ENCODE measurements at places on chromosomes 2 and 18.

DNA sequence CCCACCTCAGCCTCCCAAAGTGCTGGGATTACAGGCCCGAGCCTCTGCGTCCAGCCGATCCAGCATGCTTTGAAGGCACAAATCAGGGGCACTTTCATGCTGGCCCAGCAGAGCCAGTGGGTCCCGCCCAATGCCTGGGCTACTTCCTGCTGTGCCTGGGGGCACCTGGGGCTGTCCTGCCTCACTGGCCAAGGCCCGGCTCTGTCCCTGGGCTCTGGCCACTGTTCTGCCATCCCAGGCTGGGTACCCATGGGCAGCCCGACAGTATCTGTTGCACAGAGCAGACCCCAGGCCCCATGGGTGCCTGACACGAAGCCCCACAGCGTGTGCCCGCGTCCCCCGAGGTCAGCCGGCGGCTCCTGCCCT is 6.8 kb upstream of the GAL3ST2 start:
- no peak for DNase-seq

DNA sequence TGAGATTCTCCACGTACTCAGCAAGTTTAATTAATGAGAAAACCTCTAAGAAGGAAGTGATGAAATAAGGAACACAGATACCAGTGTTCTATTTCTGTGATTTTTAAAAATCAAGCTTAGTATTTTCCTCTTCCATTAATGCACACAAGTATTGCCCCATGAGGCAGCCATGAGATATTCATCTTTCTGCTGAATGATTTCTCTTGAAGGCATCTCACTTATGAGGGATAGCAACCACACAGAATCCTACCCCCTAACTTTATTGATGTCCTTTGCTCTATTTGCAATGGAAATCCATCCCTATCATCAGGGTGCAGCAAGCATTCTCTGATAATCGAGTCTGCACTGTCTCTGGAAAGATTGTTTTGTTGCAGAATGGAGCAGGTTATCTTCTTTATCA is 244.1 kb upstream of the NRP2 start:
- no peak for DNase-seq

- DNase-seq: no peak
These were observed 482.0 kb upstream of the SALL3 start for GRCh38 chr18:78497641-78498040.

DNA sequence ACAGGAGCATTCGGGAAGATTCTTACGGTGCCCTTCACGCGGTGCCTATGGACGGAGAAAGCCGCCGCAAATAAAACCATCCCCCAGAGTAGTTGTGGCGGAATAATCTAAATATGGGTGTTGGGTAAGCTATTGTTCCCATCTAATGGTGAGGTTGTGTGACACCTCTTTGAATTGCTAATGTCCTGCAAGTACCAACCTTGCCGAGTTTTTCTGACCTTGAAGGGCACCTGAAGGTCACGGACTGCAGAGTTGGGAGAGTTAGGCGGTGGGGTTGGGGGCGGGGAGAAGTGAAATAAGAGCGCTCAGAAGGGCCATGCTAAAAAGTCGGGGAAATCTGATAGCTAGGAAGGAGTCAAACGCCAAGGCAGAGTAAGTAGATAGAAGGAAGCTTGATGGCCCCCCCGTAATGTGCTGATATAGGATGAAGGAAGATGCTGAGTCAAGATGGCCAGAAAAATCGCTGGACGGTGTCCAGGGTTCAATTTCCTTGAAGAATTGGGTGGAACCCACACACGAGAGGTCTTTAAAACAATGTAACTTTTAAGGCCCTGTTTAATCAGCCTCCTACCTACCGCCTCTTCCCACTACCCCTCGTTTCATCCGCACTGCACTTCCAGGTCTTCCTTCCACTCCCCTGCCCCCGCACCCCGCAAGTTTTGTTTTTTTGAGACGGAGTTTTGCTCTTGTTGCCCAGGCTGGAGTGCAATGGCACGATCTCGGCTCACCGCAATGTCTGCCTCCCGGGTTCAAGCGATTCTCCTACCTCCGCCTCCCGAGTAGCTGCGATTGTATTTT is 600 bp downstream of the KATNAL2 start:
- no peak for DNase-seq

DNA sequence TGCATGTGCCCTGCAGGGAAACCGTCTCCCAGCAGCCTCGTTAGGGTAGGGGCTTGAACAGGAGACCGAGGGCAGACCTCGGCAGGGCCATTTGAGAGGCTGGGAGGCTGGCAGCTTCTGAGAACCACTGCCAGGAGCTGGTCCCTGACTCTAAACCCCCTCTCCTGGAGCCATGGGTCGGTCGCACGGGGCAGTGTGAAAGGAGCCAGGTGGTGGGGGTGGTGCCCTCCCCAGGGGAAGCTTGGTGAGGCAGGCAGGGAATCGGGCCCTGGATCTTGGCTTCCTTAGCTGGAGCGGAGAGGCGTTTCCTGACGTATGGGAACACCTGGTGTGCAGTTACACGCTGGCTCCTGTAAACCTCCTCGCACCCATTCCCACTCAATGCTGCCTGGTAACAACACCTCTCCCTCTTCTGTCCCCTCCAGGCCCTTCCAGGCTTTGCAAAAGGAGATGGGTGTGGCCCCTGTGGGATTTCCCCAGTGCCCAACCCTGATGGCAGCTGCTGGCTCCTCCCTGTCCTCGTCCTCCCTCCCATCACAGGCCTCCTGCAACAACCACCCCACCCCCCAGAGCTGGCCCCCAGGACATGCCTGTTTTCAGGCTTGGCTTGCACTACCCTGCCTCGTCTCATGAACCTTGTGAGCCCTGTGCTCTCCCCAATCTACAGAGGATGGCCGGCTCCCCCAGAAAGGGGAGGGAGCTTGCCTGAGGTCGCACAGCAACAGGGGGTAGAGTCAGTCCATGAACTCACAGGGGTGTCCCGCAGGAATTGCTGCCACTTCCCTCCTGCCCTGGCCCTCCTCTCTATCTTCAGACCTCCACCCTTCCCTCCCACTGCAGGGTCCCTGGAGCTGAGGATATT is 24.4 kb downstream of the ADRA2B start:
- no peak for DNase-seq

DNA sequence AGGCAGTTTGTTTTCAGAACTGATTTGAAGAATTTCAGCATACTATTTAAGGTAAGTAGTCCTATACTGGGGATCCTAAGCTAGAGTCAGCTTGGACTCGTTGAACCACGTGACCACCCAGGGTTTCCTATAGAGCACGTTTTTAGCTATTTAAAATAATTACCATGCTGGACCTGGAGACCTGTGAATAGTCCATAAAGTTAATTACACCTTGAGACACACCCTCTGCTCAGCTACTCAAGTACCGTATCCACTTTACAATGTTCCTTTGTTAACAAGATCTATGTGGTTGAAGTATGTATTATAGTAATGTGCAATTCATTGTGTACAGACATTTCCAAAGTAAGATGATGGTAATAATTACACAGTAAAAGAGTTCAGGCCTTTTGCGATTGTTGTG is 67.6 kb downstream of the CRIM1 start:
- DNase-seq: no peak

DNA sequence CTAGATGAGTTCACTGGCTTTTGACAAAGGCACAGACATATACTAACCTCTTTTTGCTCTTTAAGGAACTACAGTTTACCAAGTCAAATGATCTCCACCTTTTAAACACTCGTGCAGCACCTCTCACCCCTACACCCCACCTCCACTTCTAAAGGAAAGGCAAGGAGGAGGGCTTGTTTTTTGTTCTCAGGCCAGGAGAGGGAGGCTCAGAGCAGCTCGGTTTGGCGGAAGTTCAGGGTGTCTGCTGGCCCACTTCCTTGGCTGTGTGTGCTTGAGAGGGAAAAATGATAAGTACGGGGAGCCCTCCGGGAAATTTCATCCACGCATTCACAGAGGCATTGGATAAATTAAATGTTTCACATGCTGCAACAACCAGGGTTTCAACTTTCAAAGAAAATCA is 667.9 kb downstream of the BCL11A start:
- DNase-seq: no peak

DNA sequence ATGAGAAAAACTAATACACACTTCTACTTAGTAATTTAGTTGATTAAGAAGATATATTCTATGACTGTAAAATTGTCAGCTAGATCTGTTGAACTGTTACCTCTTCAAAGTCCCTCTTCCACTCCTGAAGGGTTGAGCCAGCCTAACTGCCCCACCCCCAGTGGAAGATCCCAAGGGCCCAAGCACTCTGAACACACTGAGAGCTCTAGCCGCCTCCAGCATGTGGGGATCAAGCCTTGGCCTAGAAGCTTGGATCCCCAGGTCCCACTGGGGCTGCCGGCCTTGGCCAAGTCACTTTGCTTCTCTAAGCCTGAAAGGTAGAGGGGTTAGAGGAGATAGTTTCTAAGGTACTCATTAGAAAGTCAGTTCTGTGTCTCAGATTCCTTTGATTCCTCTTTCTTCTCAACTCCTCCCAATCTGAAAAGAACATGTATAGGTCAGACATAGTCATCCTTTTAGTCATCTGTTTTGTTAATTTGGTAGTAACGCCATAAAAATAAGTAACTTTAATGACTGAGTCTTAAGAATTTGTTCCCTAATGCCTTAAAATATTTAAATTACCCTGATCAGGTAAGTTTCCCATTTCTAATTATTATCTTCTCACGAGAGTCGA is 5.6 kb downstream of the CPSF3 start:
- DNase-seq: no peak

DNA sequence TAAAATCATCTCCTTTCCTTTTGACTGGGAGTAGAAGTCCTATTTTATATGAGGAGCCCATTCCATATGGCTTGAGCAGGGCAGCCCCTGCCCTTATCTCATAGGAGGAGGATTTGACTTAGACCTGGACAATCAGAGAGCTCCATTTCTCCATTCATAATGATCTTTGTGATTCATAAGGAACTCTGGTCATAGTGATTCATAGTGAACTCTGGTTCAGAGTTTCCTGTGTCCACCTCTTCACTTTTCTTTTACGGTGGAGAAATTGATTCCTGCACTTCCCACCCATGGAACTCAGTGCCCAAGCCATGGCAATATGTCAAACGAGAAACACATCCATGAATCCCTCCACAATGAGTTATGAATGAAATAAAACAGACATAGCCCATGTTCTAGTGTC is 12.8 kb upstream of the MYO3B start:
- DNase-seq: no peak

GRCh38 chr2:238160206-238161129 is 1.7 kb downstream of the ERFE start:
- DNase-seq: no peak

- no peak for DNase-seq
These were observed 8.0 kb downstream of the SIX3 start for GRCh38 chr2:44949329-44950151.

DNA sequence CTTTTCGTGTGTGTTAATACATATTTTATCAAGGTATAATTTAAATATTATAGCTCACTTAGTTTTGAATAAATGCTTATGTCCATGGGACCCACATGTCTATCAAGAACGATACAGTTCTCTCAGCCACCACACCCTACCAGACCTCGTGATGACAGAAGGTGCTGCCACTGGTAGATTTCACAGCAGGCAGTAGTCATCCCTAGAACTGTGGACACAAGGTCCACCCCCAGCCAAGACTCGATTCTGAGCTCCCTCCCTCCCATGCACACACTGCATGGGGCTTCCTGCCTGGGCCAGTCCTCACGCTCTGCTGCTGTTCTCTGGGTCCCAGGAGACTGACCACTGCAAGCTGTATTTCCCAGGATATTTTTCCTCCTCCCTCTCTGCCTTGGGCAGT is 26.5 kb upstream of the CREB1 start:
- no peak for DNase-seq

DNA sequence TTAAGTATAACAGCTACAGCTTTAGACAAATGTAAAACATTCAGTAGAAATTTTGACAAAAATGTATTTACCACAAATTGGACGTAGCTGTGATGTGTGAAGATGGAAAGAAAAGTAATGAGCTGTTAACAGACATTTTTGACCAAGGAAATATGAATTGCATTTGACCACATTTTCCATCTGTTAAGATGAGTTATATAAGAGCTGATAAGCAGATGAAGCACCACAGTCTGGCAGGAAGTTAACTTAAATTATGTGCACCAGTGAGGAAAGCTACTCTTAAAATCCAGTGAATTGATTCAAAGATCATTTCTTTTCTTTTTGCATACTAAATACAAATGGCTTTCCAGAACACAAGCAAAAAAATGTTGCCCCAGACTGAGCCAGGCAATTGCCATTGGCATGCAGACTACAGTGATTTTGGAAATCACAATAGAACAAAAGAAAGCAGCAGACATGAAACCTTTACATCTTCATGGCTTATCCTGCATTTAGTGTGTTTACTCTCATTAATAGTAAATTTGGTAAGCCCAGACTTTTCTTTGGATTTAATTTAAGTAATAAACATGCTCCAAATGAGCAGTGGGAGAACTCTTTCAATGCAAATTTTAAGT is 493.7 kb downstream of the TMX3 start:
- DNase-seq: no peak

DNA sequence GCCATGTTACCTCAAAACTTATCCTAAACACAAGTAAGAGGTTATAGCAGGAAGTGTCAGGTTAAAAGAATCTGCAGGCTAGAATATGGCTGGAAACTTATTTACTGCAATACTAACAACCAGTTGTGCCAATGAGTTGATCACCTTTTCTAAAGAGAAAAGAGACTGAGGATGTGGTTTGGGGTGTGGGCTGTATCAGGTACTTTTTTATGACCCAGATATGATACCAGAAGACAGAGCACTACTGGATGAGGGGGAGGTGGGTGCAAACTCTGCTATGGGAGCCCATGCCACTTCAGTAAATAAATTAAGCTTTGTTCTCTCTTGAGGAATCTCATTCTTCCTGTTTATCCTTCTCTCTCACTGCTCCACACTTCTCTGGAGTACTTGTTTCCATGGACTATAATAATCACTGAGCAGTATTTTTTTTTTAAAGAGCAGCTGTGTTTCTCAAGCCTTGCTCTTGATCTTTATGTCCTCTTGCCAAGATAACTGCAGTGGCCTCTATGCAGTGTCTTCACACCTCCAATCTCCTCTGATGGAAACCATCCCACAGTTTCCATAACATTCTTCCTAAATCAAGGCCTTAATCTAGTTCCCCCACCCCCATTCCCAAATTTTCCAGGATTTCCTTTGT is 51.2 kb upstream of the NOSTRIN start:
- no peak for DNase-seq

DNA sequence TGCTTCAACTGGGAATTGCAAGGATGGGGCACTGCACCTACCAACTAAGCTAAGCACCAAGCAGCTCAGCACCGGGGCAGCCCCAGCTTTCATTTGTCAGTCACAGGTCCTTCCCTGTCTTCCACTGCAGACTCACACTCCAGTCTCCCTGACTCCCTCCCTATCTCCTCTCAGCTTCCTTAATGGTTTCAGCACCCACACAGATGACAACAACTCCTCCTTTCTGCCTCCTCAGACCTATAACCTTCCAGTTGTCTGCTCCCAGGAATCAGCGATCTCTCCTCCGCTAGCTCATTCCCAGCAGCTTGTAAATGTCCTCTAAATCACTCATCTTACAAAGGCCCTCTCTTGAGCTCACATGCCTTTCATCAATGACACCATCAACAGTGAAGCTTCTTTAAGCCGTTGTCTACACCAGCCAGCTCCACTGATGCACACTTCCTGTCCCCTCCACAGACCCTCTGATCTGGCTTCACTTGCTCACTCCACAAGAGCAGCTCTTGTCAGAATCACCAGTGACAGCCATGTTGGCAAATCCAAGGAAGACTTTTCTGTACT is 32.1 kb downstream of the CLASP1 start:
- DNase-seq: no peak

- no peak for DNase-seq
These were observed 139.0 kb upstream of the TRIB2 start for GRCh38 chr2:12577567-12578253.

GRCh38 chr2:219225350-219225749 is 4.1 kb downstream of the ATG9A start:
- DNase-seq: no peak

All from NK-92 treated with Interleukin-12 subunit alpha and Interleukin-12 subunit beta, amount 100 ng/mL, for 24 hours (cell line).